ENCODE measurements at places on chromosomes 4 and X. TPM values are rescaled to one million over a fixed set of nuclear protein-coding genes. Genes with fewer than 3 reads are reported as not detected.

DNA sequence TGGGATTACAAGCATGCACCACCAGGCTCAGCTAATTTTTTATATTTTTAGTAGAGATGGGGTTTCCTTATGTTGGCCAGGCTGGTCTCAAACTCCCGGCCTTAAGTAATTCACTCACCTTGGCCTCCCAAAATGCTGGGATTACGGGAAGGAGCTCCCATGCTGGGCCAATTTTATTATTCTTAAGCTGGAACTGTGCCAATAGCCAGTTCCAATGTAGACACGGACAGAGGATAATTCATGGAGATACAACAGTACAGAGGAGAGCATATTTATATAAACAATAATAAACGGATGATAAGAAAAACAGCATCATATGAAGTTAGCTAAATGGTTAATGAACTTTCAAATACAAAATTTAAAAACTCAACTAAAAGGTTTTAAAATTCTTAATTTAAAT lies 87.8 kb downstream of the PPA2 start:
- H3K36me3 ChIP-seq: peaks cover 38% of the 10 kb centered on the region
- DNase-seq: no peak
- no peak overlapping the region for H3K27ac ChIP-seq
- H3K27me3 ChIP-seq: no peaks in the 10 kb centered on the region

PDE6B gene
- 16.1 TPM for total RNA-seq

IL13RA2 gene
- total RNA-seq: not detected

DNA sequence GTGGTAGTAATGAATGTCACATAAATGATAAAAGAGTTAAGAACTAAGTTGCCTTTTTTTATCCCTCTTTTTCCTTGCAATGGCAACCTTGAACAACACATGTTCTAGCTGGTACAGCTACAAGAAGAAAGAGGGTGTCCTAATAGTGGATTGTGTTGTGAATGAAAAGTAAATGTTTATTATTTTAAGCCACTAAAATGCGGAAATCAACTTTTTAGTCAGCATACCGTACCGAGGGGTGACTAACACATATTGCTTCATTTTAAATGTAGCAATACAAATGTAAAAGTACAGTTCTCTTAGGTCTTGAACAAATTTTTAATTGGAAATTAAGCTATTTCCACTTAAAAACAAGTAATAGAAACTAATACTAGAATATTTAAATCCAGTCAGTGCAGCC lies 17.7 kb upstream of the AP1AR start:
- DNase-seq: no peak
- H3K4me1 ChIP-seq: peaks cover 5% of the 10 kb centered on the region
- no peak overlapping the region for H3K4me3 ChIP-seq
